ENCODE measurements at places on chromosomes 4 and X.

GRCh38 chr4:120105472-120105871 lies 38.8 kb upstream of the MAD2L1 start:
- DNase-seq = no peak

- no peak for DNase-seq
Measured at GRCh38 chrX:16804923-16805464, 18.7 kb downstream of the TXLNG start.

GRCh38 chr4:104677116-104677515 lies 182.4 kb upstream of the CXXC4 start:
- DNase-seq = no peak

DNA sequence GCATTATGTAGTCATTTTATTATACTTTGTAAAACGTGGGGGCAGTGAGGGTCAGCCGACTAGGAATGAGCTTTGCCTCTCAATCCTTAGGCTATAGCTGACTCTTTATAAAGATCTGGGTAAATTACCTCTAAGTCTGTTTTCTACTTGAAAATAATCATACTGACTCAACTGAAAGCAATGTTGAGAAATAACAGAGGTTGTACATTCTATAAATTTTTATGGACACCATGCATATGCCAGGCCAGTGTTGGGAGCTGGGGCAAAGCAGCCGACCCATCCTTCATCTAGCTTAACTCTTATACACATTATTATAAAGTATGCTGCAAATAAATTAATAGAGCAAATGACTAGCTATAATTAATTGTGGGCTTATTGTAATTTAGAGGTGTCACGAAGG lies 2.2 kb upstream of the DCUN1D4 start:
- DNase-seq = no peak

GRCh38 chr4:39043058-39043860 lies 11.1 kb upstream of the TMEM156 start:
- no peak for DNase-seq

GRCh38 chrX:32289356-32289755 lies 922.0 kb downstream of the DMD start:
- DNase-seq = no peak

DNA sequence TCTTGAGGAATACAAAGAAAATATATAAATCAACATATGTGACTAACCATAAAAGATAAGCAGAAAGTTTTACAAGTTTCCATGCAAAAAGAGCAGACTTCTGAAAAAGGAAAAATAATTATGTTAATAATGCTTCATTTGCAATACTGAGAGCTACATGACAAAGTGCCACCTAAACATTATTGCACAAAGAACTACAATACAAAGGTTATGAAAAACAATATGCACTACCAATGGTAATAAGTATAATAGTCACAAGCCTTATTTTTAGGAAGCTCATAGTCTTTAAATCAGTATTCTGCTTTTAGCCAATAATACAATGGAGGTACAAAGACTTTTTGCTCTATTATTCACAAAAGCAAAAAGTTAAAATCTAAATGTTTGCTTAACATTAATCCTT lies 411.2 kb downstream of the TLL1 start:
- no peak for DNase-seq

DNA sequence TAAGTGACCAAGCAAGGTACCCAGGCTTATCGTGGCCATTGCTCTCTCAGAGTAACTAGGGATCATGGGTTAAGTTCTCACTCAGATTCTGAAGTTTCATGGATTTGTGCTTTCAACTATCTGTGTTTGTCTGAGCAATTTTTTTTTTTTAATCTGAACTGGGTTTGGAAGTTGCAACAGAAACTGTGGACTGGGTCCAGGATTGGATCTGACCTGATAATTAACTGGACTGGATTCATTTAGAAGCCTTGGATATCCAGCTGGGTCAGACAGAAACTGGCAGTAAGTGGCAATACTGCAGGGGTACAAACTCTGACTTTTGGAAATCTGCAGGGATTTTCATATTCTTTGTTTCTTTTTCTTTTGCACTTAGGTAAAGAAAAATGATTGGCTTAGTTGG lies 38.7 kb upstream of the FGF2 start:
- no peak for DNase-seq
